Smooth muscle cell of the brain vasculature (primary cell): ENCODE measurements at places on chromosomes 1 and 21.

DNA sequence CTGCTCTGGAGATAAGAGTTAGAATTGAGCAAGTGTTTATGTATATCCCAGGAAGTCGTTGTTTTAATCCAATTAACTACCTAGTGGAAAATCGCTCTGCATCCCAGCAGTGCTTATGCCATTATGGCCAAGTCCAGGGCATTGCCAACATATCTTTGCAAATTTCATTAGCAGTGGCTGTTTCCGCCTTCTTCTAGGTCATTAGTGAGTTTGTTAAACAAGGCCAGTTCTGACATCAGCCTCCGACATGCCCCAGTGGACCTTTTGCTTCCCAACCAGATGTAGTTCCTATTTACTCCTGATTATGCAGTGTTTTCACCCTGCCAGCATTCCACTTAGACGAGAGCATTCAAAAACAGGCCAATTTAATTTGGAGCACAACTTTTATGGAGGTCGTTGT lies 106.8 kb upstream of the FAM78B start:
- DNase-seq, result no peak

GRCh38 chr1:74857676-74858075 lies 124.7 kb downstream of the TYW3 start:
- no peak for DNase-seq

DNA sequence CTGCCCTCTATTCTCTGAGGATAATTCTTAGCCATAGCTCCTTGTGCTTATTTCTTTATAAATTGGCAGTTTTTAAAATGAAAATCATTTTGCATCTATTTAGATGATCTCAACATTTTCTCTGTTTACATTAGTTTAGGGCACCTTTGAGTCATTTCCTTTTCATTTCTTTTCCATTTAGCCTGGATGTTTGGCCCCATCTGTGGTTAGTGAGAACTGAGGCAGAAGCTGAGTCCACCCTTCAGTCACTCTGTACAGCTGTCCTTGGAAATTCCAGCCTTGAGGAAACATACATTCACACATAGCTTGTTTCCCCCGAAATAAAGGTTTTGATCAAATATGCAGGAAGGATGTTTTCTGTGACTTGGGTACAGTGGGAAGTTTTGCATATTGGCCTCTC lies 123.7 kb downstream of the NTNG1 start:
- DNase-seq, result no peak

DNA sequence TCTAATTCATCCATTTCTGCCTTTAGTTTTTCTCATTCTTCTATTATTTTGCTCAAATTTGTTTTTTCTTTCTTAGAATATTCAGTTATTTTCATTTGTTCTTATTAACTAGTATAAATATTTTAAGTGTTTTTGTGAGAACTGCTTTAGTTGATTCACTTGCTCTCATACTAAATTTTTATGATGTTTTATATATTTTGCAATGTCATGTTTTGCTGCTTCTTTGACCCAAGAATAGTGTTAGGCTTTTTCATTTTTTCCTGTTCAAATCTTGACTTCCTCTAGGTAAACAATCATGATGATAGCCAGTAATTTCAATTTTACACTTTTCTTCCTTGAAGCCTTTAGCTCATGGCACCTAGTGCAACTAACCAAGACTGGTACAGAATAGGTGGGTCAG lies 45.2 kb downstream of the MAN1A2 start:
- DNase-seq, result no peak

GRCh38 chr1:186183970-186184628 lies 191.0 kb downstream of the TPR start:
- DNase-seq, result no peak

GRCh38 chr1:159802111-159802510 lies at the start of gene FCRL6:
Gene FCRL6 (plus strand): TSS chr1:159802360. CDS start chr1:159802425, 65 bp downstream.
- DNase-seq, result no peak

GRCh38 chr1:44628962-44629756 lies 45.1 kb downstream of the TMEM53 start:
- no peak for DNase-seq

DNA sequence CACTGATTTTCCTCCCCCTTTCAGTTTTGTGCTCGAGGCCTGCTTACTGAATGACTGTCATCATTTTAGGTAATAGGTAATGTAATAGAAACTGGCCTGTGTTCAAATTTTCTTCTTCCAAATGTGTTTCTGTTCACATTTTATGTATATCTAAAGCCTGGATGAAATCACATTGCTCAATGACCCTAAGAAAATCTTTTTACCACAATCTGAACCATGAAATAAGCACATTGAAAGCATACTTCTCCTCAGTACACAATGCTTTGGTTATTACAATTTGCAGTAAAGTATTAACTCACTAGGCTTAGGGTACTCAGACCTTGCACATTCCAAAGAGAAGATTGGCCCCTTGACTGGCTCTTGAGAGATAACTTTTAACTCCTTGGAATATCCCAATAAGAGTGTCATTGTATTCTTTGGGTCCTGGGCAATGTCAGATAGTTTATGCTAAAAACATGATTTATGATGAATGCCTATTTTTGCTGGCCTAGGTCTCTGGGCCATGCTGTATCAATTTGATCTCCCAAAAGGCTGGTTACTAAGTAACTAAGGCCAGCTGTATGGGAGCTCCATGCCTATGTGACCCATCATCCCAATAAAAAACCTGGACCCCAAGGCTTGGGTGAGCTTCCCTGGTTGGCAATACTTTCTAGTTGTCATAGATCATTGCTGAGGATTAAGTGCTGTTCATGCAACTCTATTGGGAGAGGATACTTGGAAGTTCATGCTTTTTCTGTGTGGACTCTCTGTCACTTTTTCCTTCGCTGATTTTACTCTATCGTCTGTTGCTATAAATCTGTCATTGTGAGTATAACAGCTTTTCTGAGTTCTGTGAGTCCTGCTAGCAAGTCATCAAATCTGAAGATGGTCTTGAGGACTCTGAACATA lies 293.9 kb downstream of the GRIK1 start:
- no peak for DNase-seq

DNA sequence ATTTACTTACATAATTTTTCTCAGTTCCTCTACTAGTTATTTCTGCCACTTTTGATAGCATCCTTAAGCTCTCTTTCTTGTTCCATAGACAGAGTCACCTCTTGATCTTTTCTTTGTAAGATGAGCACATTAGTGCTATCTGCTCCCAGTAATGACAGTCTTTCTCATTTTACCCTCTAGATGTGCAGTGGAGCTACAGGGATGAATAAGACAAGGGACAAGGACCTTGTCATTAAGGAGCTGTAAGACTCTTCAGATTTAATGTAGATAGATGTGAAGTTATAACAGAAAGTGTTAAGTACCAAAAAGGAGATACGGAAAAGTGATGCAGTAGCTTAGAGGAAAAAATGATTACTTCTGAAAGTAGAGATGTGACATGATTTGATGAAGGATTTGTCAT lies 20.4 kb downstream of the SCP2 start:
- DNase-seq, result no peak

DNA sequence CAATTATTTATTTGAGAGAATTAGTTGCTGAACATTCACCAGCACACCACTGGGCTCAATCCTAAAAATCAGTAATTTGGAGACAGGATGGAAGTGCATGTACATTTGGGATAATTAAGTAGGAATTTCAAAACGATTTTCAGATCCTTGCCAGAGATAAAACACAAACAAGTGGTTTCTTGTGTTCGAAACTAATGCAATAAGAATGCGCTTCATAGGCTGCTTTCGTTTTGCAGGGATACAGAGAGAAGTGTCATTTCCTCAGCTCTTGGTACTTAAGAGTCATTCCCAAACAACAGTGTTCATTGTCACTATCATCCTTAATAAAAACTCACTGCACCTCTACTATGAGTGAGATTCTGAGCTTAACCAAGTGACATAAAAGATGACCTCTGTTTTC lies 20.6 kb upstream of the USP24 start:
- DNase-seq, result no peak

- no peak for DNase-seq
These were observed 120.7 kb downstream of the ACTL8 start for GRCh38 chr1:17875882-17876280.

DNA sequence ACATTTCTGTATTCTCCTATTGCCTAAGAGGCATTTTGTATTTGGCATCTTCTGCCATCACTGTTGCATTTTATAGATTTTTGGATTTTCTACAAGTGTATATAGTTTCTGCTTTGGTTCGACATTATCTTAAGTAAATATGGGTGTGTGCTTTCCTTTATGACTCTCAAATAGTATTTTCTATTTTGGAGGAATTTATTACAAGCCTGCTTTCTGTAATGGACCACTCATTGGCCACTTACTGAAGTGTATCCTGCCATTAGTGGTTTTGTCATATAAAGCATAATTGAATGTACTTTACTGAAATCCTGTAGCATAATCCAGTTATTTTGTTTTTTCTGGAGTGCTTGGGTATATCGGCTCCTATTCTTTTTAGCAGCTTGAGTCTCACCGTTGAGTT lies 184.3 kb downstream of the PATJ start:
- DNase-seq, result no peak

GRCh38 chr1:180231506-180231921 lies 1.4 kb downstream of the LHX4 start:
- no peak for DNase-seq

DNA sequence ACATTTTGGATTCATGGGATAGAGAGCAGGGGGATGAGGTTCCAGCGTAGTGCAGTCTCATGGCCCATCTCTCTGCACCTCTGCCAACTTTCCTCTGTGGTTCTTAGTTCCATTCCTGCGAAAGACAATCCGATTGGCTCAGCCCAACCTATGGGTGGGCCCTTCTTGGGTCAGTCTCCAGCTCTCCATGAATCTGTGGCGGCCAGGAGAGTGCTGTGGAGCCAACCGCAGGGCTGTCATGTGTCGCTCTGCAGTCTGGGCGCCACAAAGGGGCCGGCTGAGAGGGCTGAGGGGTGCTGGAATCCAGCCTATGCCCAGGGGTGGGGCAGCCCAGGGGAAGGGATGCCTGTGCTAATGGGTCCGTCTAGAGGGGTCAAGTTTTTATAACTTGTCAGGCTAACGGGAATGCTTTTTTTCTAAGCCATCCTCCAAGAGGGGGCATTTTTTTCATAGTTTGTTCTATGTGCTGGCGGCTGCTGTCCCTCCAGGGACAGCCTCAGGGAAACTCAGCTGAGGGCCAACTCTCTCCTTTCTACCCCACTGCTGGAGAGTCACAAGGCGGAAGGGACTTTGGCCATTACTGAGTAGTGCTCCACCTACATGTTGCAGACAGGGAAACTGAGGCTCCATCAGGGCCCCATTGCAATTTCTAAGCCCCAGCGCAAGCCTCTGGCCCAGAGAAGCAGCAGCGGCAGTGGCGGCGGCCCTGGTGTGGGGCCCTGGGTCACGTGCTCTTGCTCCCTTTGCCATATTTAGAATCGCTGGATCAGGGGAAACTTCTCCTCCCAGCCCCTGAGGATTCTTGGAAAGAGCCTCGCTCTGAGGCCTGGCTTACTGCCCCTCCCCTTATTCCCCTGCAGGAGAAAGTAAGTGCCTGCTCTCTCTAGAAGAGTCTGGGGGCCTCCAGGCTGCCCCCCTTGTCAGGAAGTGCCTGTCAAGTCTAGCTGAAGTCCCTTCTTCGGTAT lies 23.4 kb downstream of the KCNQ4 start:
- DNase-seq, result no peak

- DNase-seq, result no peak
These were observed 356.6 kb upstream of the SNX7 start for GRCh38 chr1:98304888-98305287.

DNA sequence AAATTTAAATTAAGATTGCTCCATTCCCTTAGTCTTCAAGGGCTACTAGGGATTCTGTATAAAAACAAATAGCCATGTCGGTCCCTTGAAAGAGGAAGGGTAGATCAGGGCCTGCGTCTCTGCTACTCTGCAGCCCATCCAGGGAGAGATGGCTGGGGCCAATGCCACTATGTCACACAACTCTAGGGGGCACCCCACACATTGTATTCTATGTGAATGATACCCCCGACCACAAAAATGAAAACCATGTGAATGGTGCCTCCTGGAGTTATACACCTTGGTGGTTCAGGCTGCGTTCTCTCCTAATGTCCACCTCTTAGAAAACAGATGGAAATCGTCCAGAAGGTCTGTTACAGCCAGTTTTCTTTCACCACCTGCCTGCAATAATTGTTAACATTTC lies 18.0 kb downstream of the PIK3C2B start:
- DNase-seq, result no peak

- DNase-seq, result peak; percentile 18
These were observed 94.5 kb downstream of the SYT2 start for GRCh38 chr1:202615501-202616354.

DNA sequence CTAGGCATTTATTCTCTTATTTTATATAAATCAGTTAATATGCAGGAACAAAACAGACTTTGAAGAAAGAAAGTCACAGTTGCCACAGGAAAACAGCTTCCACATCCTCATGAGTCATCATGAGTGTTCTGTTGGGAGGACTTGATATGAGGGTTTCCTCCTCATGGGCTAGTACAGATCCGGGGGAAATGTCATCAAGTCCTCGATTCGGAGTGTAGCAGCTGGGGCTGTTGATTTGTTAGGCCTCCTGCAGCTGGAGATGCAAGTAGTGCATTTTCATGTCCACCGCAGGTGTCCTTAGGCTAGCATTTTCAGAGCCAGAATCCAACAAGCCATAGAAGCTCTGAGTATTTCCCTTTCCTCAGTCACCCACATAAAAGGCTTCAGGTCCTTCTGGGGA lies 36.7 kb downstream of the ADAM30 start:
- DNase-seq, result peak; percentile 32

DNA sequence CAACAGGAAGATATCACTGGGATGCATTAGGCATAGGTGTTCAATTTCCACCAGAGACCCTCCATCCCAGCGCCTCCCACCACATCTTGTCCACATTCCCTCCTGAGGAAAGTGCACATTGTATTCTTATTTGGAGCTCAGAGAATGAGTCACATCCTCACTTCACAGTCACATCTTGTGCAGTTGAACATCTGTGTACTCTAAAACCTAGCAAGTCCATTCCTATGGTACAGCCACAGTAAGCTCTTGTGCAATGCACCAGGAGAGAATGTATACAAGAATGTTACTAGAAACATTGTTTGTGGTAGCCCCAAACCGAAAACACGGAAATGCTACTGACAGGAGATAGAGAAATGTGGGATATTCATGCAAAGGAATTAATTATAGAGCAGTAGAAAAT lies 1.6 kb upstream of the KDF1 start:
- DNase-seq, result peak; percentile 46

GRCh38 chr1:243335292-243335691 lies 79.5 kb downstream of the SDCCAG8 start:
- DNase-seq, result no peak

DNA sequence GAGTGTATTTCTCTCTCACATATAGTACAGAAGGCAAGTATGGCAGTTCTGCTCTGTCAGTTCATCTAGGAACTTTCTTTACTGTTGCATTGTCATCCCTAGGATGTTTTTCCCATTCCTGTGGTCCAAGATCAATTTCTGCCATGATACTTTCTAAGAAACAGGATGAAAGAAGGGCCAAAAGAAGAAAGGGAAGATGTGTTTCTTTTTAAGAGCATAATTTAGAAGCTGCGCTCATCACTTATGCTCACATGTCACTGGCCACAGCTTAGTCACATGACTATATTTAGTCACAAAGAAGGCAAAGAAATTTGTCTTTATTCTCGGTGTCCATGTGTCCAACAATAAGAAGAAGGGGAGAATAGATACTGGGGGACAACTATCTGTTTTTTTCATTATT lies 7.0 kb upstream of the MAST2 start:
- no peak for DNase-seq

- no peak for DNase-seq
These were observed 9.6 kb downstream of the TMCO1 start for GRCh38 chr1:165759095-165759494.

- no peak for DNase-seq
These were observed 151.7 kb upstream of the HMGB4 start for GRCh38 chr1:33712186-33712585.

- no peak for DNase-seq
These were observed 217.2 kb upstream of the NFIA start for GRCh38 chr1:60865166-60865565.
